ENCODE measurements at places on chromosomes 7 and 10. TPM values are rescaled to one million over a fixed set of nuclear protein-coding genes. Genes with fewer than 3 reads are reported as not detected.

Gene RADIL
- 13.1 TPM for total RNA-seq

Gene BEND7
- total RNA-seq: 12.4 TPM

Gene AASS
- total RNA-seq: 3.8 TPM

Gene ERVW-1
- not detected for total RNA-seq

Gene GPR85
- total RNA-seq: not detected

Gene CFAP46
- total RNA-seq: 2.1 TPM

Gene ZSWIM8
- 32.4 TPM for total RNA-seq
